ENCODE measurements at places on chromosomes 5 and 9.
A peak's percentile ranks its signal among the peaks of the same experiment; 100 is the strongest.

DNA sequence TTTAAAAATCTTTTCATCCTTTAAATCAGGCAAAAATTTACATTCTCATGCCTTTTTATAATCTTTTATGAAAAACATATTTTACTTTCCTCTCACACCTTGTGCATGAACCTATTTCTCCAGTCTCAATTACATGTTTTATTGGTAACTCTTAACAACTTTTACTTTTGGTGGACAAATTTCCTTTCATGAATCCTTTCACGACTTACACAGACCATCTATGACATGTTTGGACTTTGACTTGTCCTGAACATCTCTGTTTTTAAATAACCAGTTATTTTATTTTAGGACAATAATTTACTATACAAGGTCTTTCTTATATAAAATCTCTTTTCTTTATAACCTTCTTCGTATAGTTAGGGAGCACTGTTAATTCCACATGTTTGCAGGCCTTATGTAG lies 26.5 kb upstream of the MTMR12 start:
- no peak for DNase-seq

- DNase-seq, result peak; percentile 66
These were observed 91.8 kb upstream of the DMRT1 start for GRCh38 chr9:749716-750115.

- DNase-seq, result no peak
These were observed 109.1 kb downstream of the SUSD1 start for GRCh38 chr9:112065806-112066606.

DNA sequence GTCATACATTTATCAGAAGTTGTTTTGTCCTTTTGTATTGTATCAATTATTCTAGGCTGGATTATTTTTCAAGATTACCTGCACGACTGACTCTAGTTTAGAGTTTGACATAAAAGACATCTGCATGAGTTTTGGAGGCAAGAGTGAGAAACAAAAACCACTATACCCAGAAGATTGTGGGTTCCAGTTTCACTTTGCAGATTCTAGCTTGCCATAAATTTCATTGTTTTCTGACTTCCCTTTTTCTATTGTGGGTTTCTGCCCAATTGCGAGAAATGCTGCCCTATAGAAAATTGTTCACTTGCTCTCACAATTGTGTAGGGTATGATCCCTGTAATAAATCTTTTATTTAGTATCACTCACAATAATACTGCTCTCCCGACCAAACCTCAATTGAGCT lies 1043.4 kb upstream of the CDH10 start:
- DNase-seq, result no peak

- no peak for DNase-seq
These were observed 443.8 kb downstream of the BNC2 start for GRCh38 chr9:16426716-16427115.

DNA sequence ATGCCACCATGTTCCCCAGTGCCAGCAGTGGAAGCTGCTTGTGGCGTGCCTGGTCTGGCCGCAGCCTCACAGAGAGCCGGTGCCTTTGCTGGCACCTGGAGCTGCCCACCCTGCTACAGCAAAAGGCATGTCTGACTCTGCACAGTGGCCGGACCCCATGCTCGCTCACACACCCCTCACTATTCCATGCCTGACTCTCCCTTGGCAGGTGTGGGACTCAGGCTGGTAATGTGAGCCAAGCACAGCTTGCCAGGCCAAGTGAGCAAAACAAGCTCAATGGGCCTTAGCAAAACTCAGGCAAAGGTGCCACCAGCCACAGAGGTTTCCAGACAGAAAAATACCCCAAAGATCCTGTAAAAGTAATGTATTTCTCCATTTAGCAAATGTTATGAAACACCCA lies 15.5 kb downstream of the GNA14 start:
- DNase-seq, result no peak

GRCh38 chr5:72597456-72597948 lies 90.3 kb upstream of the ZNF366 start:
- no peak for DNase-seq

GRCh38 chr5:35852084-35852734 lies 4.5 kb upstream of the IL7R start:
- no peak for DNase-seq

DNA sequence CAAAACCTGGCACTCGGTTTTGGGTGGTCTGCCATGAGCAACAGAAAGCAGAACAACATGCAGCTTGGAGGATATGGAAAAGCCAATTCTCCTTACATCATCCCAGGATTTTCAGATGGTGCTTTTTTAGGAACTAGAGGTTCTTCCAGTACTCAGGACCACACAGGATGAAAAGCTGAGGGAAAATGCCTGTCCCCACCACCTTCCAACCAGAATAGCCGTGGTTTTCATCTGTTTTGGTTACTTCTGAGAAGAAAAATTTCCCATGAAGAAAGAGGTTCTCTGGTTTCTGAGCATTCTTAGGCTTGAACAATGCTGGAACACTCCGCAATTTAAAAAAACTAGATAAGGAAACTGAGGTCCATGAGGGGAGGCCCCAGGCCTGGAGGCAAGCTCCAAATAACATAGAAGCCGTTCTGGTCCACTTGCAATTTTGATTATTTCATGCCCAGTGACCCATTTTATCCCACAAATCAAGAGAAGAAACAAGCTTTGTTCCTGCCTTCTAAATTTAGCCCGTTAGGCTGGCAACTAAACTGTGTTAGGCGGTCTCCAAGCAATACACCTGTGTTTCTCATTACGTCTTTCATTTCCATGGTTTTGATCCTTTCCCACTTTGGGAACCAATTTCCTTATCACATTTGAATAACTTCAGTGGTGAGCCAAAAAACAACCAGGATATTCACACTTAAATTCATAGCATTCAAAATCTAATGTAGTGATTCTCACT lies 79.2 kb upstream of the SPIN1 start:
- no peak for DNase-seq

DNA sequence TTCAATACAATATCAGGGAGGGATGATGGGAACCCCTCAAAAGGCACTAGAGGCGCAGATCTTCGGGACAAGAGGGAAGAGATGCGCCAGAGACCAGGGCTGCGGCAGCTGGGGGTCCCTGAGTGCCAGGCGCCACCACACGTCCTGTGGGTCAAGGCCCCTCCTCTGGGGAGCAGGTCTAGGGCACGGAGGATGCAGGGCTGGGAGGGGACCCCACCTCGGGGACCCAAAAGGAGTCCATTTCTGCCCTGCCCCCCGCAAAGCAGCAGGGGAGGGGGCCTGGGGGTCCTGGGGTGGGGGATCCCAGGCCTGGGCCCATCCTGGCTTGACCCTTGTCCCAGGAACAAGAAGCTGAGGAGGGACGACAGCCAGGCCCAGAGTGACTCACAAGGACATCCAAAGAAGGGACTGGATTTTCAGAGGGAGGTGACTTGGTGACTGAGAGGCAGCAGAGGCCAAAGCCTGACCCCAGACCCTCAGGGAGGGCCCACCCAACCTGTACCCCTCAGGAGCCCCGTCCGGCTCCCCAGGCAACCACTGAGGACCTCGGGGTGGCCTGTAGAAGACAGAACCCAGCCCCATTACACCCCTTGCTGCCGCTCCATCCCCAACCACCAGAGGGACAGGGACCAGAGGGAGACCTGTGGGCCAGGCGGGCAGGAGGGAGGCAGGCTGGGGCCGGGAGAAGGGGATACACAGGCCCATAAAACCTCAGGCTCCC lies 54.2 kb downstream of the LRSAM1 start:
- peak; percentile 60 for DNase-seq

GRCh38 chr5:93249651-93250289 lies 331.2 kb downstream of the NR2F1-AS1 start:
- DNase-seq, result no peak

DNA sequence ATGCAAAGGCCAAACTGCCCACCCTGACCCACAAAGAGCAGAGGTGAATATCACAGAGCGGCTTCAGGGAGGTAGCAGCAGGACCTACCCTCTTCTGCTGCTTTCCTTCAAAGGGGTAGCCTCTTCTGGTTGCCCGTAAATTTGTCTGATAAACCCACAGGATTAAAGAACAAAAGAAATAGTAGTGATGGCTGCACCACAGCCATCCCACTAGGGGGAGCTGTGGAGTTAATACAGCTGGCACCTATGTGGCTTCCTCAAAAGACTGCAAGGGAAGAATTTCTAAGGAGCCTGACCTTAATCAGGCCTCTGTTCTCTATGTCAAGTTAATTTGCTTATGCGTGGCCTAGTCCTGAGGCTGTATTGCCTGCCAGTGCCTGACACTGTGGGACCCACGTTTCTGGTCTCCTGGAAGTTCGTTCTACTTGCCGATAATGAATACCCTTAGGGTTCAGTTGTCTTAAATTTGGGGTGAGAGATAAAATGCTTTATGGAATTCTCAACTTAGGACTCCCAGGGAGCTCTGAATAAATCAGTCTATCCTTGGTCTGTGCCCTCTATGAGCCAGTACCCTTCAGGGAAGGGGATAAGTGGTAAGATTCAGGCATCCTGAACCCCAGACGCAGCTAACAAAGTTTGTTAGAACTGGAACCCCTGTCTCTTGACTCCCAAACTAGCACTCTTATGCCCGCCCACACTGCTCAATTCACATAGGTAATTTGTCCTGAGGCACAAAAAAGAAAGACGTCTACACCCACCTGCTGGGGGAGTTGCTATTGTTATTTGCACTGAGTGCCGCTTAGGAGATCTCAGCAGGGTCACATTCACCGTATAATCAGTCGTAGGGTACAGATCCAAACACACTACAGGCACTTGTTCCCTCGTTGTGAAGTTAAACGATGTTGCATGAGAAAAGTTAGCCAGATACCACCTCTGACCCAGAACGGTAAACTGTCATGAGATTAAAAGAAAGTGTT lies 77.1 kb downstream of the SUSD1 start:
- DNase-seq, result peak; percentile 65

GRCh38 chr9:92948632-92949031 lies 1.3 kb downstream of the FGD3 start:
- DNase-seq, result no peak

DNA sequence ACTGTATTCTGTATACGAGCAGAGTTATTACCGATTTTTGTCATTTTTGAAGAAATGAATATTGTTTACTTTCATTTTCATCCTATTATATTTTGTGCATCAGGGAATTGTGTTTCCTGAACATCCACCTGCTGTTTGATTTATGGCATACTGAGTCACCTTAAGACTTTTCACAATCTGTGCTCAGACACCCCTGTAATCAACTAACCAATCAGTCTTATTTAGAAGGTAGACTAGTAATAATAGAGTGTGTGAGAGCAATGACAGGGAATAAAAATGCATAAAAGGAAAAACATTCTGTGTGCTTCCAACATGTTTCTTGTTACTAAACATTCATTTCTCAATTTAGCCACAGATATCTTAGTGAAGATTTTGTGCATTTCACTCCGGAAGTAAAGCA lies 1413.6 kb upstream of the ACO1 start:
- DNase-seq, result no peak

DNA sequence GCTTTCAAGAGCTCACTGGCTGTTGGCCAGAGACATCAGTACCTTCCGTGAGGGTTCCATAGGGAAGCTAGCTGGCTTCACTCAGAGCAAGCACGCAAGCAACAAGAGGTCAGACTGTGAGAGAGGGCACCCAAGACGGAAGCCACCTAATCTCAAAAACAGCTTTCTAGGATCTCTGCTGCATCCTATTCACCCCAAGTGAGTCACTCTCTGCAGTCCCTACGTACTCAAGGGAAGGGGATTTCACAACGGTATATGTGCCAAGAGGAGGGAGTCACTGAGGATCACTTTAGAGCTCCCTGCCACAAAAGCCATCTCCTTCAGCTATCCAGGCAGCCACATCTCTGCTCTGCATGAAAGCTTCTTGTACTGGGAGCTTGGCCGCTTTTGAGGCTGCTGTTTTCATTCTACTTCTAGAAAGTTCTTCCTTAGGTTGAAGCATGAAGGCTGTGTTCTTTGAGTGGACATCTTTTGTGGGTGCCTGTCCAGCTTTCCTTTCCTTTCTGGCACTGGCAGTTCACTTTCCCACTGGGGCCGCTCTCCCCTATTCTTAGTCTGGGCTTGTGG lies 249.5 kb downstream of the MAN2A1 start:
- no peak for DNase-seq

GRCh38 chr9:125541840-125542243 lies 165.2 kb downstream of the MAPKAP1 start:
- no peak for DNase-seq

- no peak for DNase-seq
These were observed 2185.8 kb upstream of the ACO1 start for GRCh38 chr9:30198463-30199309.

GRCh38 chr5:31957151-31957550 lies 217.0 kb downstream of the GOLPH3 start:
- no peak for DNase-seq

- no peak for DNase-seq
These were observed 13.9 kb downstream of the TNIP1 start for GRCh38 chr5:151066920-151067319.

Data from natural killer cell treated with Interleukin-12 subunit alpha and Interleukin-12 subunit beta and Interleukin-15 and Interleukin-18, amount 100 ng/mL, for 72 hours (primary cell).